ENCODE measurements at places on chromosomes 12 and 14.
A peak's percentile ranks its signal among the peaks of the same experiment; 100 is the strongest.

DNA sequence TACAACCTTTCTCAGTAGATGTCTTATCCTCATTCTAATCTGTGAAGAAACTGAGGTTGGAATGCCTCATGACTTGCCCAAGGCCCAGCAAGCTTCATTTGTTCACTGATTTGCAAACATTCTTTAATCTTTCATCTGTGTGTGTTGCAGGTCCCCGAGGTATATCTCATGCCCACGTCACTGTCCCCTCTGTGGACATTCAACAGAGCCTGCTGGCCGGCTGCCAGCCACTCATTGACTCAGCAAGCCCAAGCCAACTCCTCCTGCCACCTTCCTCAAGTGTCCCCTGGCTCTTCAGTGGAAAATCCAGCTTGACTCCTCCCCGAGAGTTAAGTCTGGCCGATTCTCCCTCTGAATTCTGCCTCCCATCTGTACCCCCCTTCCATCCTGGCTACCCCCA lies 1.9 kb upstream of the DCAF4 start:
- DNase-seq: peak; percentile 63

- no peak for DNase-seq
These were observed 7.7 kb downstream of the KCNA5 start for GRCh38 chr12:5051334-5051733.

DNA sequence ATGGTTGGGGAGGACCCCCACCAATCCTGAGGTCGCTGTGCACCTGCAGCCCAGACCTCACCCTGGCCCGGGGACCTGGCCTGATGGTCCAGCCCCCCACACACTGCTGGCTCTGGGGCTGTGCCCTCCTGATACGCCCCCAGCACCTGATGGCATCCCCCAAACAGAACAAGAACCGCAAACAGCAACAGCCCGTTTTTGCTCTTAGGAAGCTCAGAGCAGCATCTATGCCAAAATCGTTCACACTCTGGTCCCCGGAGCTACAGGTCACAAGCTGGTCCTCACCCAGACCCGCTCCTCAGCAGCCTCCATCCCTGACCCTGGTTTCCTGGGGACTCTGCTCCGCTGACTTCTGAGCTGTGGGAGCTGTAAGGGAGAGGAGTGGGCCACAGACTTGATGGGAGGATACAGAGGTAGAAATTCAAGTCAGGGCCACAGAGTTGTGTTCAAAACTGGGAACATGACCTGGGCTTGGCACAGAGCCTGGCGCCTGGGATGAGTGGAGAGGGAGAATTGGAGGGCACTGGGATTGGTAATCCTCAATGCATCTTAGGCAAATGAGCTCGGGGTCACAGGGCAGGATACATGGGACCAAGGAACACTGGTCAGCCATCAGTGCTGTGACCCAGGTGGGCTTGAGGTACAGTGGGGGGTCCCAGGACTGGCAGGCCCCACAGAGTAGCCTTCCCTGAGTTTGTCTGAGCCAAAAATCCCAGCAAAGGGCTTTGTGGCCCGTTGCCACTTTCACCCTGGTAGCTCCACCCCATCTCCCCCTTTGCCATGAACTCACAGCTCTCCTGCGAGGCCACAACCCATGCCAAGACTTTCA lies 170.9 kb upstream of the RTL1 start:
- DNase-seq: no peak

DNA sequence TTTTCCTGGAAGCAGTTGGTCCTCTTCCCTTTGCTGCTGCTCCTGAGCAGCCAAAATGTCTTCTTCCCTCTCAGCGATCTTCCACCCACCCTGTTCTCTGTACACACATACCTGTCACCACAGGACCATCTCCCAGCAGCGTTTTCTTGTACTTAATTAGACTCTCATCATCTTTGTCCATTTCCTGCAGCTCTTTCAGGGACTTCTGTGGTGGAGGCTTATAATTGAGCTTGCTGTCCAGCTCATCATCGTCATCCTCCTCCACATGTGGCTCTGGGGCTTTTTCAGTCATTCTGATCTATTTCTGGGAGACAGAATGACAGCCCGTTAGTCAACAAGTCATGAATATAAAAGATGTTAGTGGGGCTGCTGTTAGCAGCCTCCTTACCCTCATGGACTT lies 11.0 kb downstream of the ARHGDIB start:
- DNase-seq: no peak

DNA sequence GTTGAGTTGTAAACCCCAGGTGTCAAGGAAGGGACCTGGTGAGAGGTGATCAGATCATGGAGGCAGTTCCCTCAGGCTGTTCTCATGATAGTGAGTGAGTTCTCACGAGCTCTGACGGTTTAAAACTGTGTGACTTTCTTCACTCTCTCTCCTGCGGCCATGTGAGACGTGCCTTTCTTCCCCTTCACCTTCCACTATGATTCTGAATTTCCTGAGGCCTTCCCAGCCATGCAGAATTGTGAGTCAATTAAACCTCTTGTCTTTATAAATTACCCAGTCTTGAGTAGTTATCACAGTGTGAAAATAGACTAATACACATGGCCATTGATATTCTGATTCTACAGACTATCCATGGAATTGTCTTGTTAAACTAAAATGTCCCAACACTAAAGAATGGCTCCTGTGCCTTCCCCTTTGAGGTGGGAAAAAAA lies 85.6 kb downstream of the SLC2A13 start:
- no peak for DNase-seq

DNA sequence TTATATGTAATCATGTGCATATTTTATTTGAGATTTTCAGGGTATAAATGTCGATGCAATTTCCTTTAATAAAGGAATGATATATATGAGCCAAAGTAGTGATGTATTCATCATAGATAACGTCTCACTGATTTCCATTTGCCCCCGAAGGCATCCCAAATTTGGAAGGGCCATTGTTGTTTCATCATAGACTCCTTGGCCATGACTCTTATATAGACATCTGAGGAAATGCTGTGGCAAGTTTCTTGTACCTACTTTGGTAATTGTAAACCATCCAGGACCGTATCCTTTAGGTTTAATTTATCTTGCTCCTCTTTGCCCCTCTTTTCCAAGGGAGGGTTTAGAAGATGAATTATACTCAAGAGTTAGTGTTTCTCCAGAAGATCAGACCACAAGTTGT lies 84.7 kb downstream of the SAMD4A start:
- no peak for DNase-seq

GRCh38 chr12:103986829-103987228 lies 21.2 kb downstream of the TDG start:
- DNase-seq: peak; percentile 57

DNA sequence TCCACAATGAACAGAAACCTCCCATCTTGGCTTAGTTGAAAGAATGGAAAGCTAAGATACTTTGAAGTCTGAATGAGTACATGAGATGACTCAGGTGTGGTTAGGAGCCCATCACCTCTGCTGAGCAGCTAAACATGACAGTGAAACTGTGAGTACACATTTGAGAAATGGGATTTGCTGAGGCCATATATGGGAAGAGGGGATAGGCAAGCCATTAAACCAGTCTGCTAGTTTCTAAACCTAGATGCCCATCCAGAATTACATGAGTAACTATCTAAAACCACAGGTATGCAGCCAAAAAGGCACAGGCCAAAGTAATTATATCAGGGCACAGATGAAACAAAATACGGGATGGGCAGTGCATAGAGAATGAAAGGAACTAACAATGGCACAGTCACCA lies 41.2 kb downstream of the NKX2-1 start:
- peak; percentile 99 for DNase-seq

GRCh38 chr14:31785574-31785973 lies 224.4 kb downstream of the NUBPL start:
- no peak for DNase-seq

DNA sequence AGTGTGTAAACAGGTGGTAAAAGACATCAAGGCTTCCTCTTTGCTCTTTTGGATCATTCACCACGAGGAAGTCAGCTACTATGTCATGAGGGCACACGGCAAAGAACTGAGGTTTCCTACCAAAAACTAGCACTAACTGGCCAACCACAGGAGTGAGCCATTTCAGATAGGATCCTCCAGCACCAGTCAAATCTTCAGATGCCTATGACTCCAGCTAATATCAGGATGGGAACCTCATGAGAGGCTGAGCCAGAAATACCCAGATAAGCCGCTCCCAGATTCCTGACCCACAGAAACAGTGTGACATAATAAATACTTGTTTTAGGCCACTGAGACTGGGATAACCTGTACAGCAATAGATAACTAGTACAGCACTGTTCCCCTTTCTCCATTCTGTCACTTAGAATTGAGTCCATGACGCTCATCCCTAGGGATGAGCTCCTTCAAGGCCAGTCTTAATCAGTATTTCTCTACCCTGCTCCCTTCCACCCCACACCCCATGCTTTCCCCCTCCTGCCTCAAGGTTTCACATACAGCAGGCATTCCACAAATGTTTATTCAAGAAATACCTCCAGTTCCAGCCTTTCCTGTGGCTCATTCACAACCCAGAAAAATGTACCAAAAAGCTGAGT lies 68.4 kb downstream of the PPM1H start:
- DNase-seq: peak; percentile 83

GRCh38 chr12:122020795-122021192 lies 890 bp upstream of the BCL7A start:
- DNase-seq: no peak

DNA sequence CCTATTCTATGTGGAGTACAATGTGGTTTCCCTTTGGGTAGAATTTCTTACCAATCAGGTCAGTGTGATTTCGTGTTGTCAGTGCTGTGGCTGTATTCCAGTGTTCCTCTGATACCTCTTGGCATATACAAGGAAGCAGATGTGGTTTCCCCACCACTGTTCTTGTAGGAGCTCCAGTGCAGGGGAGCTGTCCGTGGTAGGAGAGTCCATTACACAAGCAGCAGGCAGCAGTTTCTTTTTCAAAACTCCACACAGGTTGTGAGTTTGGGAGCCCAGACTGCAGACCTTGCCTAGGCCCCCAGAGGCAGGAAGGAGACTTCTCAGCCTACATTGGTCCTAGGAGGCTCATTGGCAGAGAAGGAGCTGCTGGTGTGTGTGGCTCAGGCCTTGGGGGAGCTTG lies 452.8 kb downstream of the AACS start:
- no peak for DNase-seq

- no peak for DNase-seq
These were observed 449.7 kb upstream of the USP15 start for GRCh38 chr12:61810486-61810885.

GRCh38 chr14:24992624-24993360 lies 57.2 kb downstream of the STXBP6 start:
- no peak for DNase-seq

DNA sequence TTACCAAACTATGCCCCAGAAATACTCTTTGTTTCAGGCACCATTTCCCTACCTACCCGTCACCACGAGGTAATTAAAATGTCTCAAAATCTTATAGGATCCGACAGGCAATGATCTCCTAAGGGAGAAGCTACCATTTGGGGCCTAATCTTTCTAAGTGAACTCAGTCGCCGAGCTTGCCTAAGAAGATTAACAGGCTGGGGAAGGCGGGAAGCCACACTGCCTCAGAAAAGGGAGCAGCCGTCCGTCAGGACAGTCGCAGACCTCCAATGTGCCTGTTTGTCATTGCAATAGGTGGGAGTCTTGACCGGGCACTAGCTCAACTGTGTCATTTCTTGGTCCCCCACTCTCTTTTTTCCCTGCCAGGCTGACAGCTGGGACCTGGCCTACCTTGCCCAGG lies 4.6 kb downstream of the TTC7B start:
- DNase-seq: no peak

GRCh38 chr12:108560752-108561719 lies at the start of gene SART3:
Gene SART3, minus strand, starts transcription at chr12:108561173. Its CDS starts 19 bp downstream, at chr12:108561154.
- peak; percentile 91 for DNase-seq

DNA sequence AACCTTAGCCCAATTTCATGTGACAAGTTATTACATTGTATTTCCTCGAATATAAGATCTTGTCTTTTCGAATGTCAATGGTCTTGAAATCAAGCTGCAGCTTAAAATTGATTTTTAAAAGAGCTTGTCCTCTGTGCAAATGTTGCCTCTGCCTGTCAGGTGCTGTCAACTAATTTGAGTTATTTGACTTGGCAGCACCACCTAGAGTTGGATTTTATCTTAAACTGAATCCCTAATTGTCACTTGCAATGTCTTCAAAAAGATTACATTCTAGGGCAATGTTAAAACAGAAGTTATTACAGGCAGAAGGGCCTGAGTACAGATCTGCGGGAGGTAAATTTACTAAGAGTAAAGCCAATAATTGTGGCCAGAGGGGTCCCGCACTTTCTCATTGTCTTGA lies 26.2 kb upstream of the TUNAR start:
- no peak for DNase-seq

DNA sequence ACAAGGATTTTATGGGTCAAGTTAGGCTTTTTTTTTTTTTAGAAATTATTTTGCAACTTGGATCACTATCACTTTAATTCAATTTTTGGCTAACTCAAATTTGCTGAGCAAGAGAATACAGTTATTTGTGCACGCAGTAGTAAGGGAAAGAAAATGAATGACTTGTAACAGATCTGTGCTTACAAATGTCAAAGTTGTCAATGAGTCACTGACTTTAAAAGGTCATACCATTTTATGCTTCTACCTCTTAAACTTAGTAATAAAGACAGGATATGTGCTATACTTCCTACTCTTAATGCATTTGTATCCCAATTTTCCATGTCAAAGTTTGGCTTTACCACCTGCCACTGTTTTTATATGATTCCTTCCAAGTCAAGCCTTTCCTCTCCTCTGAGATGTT lies 131.1 kb upstream of the FBXO33 start:
- peak; percentile 18 for DNase-seq

DNA sequence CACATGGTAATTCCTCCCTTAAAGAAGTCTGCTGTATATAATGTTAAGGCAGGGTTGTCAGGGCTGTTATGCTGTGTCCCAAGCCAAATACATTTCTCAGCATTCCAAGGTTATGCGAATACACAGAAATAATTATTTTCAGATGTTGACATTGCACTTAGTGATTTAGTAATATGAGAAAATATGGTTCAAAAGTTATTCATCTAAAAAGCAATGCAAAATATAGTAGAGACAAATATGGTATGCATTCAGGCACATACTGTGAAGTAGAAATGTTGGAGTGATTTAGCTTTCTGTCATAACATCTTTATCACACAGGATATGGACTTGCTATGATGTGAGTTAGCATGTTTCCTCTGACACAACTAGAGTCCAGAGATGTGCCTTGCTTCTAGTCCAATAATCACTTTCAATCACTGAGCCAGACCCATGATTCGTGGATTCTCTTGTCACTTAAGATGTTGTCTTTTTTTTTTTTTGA lies 70.0 kb downstream of the PDE3A start:
- no peak for DNase-seq

GRCh38 chr12:15963271-15963670 lies 52.1 kb downstream of the DERA start:
- DNase-seq: peak; percentile 75

GRCh38 chr12:115416869-115417268 lies 732.9 kb upstream of the TBX3 start:
- no peak for DNase-seq

- no peak for DNase-seq
These were observed 49.9 kb upstream of the CPSF6 start for GRCh38 chr12:69189378-69189978.

GRCh38 chr12:104187446-104188155 lies 28.0 kb upstream of the TXNRD1 start:
- no peak for DNase-seq
